Stimulated activated CD4-positive, alpha-beta T cell treated with anti-CD3 and anti-CD28 coated beads, Interleukin-15, amount 100 ng/mL, for 1 hour (primary cell): ENCODE measurements at places on chromosomes 5 and 9.

- DNase-seq = no peak
These were observed 29.7 kb downstream of the SLC25A25 start for GRCh38 chr9:128097543-128098296.

DNA sequence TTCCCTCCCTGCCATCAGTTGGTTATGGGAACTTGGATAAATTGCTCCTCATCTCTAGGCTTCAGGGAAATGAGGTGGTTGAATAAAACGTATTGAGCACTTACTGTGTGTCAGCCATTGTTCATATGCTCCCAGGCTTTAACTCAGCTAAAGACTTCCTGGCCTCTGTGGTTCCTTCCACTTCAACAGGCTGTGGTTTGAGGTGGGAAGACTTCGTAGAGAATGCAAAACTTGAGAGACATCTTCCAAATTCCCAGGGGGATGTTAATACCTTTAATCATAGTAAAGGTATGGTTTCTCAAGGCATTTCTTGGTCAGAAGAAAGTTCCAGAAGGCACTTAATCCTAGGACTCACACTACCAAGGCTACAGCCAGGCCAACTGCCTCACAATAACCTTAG, 1.5 kb upstream of the GPX3 start:
- DNase-seq = no peak

GRCh38 chr9:125484350-125485282, 222.4 kb downstream of the MAPKAP1 start:
- DNase-seq = no peak

DNA sequence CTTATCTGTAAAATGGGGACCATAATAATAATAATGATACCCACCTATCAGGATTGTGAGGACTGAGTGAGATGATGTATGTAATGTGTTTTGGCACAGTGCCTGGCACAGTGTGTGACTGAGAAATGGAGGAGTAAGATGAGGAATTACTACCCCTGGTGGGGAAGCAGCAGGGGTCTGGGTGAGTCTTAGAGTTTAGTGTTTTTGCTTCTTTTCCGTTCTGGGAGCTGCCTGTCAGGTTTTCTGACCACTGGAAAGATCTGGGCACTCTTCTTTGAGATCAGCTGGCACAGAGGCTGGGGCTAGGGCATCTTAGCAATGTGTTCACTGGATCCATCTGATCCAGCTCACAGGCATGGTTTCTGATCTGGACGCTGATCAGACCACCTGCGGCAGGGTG, 8.5 kb downstream of the LCP2 start:
- DNase-seq = no peak

- no peak for DNase-seq
These were observed 37.1 kb downstream of the FAM13B start for GRCh38 chr5:137995749-137996128.

- DNase-seq = no peak
These were observed 166.8 kb downstream of the MUSK start for GRCh38 chr9:110835404-110835803.

DNA sequence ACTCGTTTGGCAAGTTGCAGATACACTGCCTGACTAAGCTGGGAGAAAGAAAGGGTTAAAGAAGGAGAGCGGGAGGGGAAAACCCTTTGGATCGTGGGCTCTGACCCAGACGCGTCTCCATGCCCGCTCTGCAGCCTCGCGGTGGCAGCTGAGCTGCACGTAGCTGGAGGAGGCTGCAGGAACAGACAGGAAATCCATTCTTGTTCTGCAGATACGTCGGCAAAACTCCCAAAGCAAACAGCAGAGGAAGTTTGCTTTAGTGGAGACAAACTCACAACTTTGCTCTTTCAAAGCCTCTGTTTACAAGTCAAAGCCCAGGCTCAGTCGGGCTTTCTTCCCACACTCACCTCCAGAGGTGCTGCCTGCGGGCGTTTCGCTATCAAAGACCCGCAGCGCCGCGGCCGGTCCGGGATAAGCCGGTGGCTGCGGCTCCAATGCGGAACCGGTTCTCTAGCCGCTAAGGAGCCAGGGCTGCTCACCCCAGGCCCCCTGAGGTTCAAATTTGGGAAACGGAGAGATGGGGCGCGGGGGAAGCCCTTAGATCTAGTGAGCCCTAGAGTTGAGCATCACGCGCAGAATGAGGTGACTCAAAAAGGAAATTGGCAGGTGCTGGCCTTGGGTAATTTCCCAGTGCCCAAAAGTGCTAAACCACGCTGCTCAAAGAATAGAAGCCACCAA, 60.7 kb downstream of the MAT2B start:
- no peak for DNase-seq

DNA sequence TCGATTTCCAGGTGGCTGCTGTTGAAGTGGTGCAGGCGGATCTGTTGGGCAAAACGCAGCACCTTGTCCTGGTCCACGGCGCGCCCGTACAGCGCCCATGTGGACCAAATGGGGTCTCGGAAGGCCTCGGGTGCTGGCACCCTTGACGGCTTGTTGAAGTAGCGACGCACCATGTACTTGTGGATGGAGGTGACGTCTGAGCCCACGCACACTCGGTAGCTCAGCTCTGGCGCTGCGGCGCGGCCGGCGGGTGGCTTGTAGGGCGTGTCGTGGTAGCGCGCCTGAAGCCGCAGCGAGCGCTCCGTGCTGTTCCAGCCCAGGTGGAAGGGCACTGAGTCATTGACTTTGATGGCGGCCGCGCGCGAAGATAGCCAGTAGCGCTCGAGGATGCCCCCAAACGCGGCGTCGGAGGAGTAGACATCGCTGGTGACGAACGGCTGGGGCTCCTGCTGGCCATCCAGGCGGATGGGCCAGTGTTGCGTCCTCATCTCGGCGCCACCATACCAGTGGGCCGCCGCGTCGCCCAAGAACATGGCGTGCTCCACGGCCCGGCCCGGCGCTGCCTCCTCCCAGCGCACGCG, 4.7 kb downstream of the MYORG start:
- DNase-seq = no peak

DNA sequence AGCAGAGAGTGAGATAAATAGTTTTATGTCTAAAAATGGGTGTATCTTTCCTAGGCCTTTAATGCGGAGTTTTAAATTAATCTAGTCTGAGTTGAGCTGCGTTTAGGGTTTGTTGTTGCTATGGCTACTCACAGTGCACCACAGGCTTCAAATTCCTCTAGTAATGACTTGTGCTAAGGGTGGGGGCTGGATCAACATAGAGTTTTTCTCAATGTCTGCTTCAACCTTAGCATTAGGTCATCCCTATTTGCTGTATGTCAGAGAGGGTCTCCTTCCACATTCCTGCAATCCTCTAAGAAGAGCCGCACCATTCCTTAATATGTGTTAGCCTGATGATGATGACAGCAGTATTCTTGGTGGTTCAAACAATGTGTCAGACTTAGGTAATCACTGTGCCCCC, 465.6 kb upstream of the KIF2A start:
- no peak for DNase-seq

GRCh38 chr5:142716963-142717362, 31.1 kb upstream of the FGF1 start:
- no peak for DNase-seq

DNA sequence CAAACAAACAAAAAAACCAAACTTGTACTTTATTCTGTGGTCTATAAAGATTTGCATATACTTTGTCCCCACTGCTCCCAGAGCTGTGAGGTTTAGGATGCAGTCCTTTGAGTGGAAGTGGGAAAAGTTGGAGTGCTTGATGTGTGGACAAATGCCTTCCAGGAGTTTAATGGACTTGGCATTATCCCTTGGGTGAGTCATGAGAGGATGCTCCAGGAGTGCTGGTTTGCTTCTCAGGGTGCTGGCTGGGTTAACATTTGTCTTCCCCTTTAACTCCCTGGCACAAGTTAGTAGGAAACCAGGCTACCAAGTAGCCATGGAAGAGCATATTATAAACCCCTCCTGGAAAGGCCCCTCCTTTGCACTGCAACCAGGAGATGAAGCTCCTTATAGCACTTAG, 417.4 kb upstream of the RIOK2 start:
- DNase-seq = no peak

DNA sequence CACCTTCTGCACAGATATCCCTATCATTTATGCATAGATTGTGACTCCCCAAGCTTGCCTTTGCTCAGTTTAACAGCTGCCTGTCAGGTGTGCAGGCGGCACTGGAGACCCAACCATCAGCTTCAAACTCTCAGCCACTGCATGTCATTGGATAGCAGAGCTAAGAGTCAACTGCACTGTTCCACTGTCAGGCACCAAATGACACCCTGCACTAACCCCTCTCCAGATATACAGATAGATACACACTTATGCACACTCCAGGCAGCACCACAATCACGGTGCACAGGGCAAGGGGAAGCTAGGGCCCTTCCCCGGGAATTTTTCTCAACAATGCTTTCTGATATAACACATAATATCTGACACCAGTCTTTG, 142.3 kb downstream of the BNC2 start:
- no peak for DNase-seq

GRCh38 chr5:149007174-149007573, 55.7 kb downstream of the SH3TC2 start:
- no peak for DNase-seq

GRCh38 chr9:81687521-81688261, 1.7 kb downstream of the TLE1 start:
- DNase-seq = no peak

GRCh38 chr9:136975644-136976043, 1.7 kb upstream of the PTGDS start:
- DNase-seq = no peak

- DNase-seq = no peak
These were observed 59.8 kb upstream of the RFX3 start for GRCh38 chr9:3585606-3586005.

DNA sequence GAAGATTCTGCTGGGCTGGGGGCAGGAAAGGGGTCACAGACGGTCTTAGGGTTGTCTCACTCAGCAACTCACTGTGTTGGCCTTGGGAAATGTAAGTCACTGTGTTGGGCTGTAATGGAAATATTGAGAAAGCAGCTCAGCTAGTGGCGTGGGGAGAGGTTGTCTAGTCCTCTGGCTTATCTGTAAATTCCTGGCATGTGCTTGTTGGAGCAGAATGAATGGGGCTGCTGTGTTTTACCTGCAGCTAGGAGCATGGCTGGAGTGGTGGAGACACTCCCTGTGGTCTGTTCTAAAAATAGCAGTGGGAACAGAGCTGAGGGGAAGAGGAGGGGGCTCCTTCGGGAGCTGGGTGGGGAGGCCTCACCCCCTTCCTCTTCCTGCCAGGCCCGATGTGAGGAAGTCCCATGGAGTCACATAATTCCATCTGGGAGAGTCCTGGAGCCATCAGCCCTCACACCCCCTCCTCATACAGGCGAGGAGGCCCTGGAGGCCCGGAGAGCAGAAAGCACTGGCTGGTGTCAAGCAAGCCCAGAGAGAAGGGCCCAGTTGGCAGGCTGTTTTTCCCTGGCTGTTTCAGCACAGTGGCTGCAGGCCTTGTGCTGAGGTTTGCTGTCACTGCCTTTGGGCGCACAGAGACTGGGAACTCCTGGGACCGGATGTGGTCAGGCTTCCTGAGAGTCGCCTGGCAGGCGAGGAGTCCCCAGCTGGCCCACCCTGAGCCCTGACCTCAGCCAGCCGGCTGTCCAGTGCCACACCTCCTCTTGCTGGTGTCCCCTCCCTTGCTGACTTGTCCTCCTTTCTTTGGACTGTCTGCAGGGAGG, 84.9 kb downstream of the RGS3 start:
- DNase-seq = no peak

- DNase-seq = no peak
These were observed 4.2 kb downstream of the NIPBL start for GRCh38 chr5:36880761-36881160.

- DNase-seq = no peak
These were observed 47.1 kb upstream of the AKNA start for GRCh38 chr9:114434878-114435311.

DNA sequence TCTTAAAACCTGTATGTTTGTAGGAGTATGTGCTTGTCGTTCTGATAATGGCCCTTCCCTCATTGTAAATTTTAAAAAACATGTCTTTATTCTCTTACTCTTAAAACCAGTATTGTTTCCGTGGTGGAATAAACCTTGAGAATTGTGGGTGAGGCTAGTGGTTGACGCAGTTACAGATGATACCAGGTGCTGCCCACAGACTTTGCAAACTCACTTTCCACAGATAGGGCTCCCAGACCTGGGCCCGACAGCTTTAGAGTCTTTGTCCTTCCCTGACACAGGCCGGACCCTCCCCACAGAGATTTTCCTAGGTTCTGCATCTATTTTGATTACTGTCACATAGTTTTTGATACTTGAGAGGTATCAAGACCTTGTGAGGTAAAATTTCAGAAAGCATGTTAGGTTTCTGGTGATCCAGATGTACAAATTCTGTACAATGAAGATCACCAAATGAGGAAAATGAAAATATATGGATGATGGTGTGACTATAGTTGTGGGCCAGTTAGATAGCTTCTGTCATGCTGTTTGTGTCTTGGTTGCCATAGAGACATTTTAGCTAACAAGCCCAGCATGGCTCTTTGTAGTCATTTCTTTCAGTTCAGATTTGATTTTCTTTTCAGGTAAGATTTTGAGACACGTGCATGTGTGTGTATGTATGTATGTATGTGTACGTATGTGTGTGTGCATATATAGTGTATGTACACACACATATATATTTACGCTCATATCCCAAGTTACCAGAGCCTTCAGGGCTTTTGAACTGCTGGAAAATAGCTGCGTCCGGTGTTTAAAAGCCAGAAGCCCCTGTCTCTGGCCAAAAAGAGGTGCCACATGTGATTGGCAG, 33.8 kb downstream of the DMRT1 start:
- no peak for DNase-seq

DNA sequence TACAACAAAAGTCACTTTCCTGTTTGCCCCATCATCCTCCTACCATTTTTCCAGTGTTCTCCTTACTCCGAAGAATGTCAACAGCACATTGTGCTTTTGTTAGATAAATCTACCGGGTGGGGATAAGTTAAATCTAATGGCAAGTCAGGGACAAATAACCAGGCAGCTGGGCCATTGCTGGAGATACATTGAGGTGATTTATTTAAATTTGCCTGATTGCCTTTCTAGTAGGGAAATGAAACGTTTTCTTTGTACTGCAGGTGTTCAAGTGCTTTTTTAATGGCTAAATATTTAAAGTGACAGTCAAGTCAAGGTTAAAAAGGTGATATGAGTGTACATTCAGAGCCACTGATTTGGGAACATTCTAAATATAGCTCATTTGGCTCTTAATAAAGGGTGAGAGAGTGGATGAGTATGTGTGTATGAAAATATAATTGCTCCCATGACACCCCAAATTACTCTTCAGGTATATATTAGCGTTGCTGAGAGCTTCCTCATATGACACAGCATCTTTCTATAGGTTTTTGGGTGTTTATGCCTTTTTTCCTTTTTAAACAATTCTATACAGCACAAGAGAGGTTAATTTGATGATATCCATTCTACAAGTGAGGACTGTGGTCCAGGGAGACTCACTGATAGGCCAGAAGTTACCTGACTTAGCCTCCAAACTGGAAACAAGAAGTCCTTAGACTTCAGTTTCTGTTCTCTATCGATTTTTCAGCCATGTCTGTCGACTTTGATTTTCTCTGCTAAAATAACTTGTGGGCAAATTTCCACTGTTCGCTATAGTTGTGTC, 51.9 kb downstream of the DMRT2 start:
- DNase-seq = no peak

- peak; percentile 52 for DNase-seq
These were observed at the start of gene GRK6 for GRCh38 chr5:177426566-177427210. GRK6 (plus strand) TSS chr5:177426676; CDS start chr5:177426846, 170 bp downstream.

- DNase-seq = no peak
These were observed 773.6 kb downstream of the CDH12 start for GRCh38 chr5:22079566-22079965.
